Eye (tissue), 1 donor: ENCODE measurements at places on chromosomes 6 and 20.

GRCh38 chr6:154848580-154848979, 115.4 kb downstream of the SCAF8 start:
- peak; percentile 46 for DNase-seq

DNA sequence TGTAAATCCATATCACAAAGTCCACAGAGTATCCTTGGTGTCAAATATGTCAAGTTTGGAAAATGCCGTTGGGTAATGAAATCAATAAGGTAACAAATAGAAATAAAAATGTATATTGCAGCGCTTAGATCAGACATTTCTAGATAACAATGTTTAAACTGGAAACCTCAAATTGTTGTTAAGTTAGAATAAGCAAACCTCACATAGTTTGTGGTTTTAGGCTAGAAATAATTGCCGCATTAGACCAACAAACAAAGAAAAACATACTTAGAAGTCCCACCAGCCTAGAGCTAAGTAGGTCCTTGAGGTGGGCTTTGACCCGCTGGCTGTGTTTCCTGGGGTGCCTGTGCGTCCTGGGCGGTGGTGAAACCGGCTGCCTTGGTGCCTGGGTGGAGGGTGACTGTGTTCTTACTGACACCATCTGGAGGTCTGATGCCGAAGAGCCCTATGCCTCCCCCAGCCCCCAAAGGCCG, 71.4 kb downstream of the DACT2 start:
- no peak for DNase-seq

DNA sequence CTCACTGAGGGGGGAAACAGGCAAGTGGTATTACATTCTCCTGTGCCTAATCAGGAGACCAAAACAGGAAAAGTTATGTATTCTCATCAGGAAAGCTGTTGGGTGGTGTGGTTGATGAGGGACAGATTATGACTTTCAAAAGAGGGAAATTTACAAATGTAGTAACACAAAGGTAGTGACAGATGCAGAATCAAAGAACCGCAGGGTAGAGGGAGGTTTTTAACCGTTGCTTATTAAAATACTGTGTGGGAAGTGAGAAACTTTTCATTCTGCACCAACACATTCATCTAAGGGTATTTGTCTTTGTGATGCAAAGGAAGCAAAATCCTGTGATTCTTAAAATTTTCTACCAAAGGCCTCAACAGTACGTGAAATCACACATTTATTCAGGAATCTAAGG, 288.2 kb upstream of the MAN1A1 start:
- DNase-seq, result no peak

GRCh38 chr6:108492131-108492766, 68.5 kb upstream of the FOXO3 start:
- peak; percentile 67 for DNase-seq

DNA sequence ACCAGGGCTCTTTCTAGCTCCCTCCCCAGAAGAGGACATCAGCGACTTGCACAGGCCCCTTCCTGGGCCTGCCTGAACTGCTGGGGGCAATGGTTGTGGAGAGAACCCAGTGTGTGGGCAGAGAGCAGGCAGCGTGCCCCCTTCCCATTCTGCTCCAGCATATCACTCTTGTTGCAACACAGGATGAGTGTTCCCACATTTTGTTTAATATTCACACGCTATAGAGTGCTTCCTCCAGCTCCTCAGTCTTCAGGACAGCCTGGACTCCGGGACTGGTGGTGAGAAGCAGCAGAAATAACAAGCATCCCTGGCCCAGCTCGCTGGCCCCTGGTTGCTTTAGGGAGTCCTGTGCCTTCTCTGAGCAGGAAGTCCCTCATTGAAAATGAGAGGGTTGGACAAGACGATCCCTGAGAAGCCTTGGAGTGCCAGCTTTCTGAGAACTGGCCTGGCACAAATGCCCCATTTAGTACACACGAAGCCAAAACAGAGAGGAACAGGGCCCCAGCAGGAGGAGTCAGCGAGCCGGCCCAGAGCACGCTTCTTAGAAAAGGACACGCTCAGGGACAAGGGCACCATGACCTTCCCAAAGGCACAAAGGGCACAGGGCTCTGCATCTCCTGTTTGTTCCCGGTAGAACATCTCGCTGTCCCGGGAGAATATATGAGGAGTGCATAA, 84.2 kb upstream of the FOXC1 start:
- no peak for DNase-seq
